ENCODE measurements at places on chromosomes 12 and 14.

DNA sequence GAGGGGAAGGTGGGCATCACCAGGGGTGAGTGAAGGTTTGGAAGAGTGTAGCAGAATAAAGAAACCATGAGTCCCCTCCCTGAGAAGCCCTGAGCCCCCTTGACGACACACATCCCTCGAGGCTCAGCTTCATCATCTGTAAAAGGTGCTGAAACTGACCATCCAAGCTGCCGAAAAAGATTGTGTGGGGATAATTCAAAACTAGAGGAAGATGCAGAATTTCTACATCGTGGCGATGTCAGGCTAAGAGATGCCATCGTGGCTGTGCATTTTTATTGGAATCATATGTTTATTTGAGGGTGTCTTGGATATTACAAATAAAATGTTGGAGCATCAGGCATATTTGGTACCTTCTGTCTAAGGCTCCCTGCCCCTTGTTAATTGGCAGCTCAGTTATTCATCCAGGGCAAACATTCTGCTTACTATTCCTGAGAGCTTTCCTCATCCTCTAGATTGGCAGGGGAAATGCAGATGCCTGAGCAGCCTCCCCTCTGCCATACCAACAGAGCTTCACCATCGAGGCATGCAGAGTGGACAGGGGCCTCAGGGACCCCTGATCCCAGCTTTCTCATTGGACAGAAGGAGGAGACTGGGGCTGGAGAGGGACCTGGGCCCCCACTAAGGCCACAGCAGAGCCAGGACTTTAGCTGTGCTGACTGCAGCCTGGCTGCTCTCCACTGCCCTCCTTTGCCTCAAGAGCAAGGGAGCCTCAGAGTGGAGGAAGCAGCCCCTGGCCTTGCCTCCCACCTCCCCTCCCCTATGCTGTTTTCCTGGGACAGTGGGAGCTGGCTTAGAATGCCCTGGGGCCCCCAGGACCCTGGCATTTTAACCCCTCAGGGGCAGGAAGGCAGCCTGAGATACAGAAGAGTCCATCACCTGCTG, 7.0 kb downstream of the SERPINA1 start:
- no peak for DNase-seq

- DNase-seq = no peak
These were observed 15.5 kb downstream of the SLC25A29 start for GRCh38 chr14:100290607-100291304.

- DNase-seq = no peak
These were observed 45.0 kb downstream of the ZC3H14 start for GRCh38 chr14:88607829-88608228.

- DNase-seq = no peak
These were observed 268.2 kb downstream of the DPF3 start for GRCh38 chr14:72625689-72626088.

DNA sequence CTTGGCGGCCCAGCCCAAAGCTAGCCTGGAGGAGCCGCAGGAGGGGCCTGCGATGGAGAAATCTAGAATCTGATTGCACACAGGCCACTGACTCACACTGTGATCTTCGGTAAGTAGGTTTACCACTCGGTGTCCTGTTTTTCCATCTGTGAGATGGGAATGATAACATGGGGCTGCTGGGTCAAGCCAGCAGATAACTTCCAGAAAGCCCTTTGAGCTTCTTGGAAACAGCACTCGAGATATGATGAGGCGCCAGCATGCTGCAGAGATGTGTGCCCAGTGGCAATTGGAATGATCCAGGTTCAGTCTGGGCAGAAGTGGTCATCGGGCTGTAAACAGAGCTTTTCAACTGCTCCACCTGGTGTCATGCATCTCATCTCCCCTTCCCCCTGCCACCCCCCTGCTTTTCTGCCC, 771.3 kb upstream of the TBX3 start:
- no peak for DNase-seq

- DNase-seq = no peak
These were observed 26.2 kb upstream of the TSPAN11 start for GRCh38 chr12:30900351-30900750.

DNA sequence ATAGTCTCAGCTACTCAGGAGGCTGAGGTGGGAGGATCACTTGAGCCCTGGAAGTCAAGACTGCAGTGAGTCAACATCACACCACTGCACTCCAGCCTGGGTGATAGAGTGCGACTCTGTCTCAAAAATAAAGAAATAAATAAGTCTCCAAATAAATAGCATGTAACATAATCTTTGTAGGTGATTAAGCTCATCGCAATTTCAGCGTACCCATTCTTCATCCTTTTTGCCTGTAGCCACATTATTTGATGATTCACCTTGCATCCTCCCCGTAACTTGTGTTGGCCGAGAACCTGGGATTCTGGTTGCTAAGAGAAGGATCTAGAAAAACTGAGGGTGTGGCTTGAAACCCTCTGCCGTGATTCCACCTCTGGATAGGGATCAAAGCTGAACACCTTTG, 115.1 kb downstream of the GALC start:
- no peak for DNase-seq

GRCh38 chr14:64763801-64764621, 59.8 kb downstream of the PLEKHG3 start:
- no peak for DNase-seq

GRCh38 chr12:29463198-29463597, 34.3 kb downstream of the OVCH1 start:
- DNase-seq = no peak

- DNase-seq = no peak
These were observed 48.8 kb downstream of the LRCOL1 start for GRCh38 chr12:132561427-132562156.

All from epithelial cell of proximal tubule (primary cell).